ENCODE measurements at places on chromosomes 1 and 21.

- DNase-seq: no peak
These were observed 94.7 kb upstream of the GPR52 start for GRCh38 chr1:174352883-174353608.

DNA sequence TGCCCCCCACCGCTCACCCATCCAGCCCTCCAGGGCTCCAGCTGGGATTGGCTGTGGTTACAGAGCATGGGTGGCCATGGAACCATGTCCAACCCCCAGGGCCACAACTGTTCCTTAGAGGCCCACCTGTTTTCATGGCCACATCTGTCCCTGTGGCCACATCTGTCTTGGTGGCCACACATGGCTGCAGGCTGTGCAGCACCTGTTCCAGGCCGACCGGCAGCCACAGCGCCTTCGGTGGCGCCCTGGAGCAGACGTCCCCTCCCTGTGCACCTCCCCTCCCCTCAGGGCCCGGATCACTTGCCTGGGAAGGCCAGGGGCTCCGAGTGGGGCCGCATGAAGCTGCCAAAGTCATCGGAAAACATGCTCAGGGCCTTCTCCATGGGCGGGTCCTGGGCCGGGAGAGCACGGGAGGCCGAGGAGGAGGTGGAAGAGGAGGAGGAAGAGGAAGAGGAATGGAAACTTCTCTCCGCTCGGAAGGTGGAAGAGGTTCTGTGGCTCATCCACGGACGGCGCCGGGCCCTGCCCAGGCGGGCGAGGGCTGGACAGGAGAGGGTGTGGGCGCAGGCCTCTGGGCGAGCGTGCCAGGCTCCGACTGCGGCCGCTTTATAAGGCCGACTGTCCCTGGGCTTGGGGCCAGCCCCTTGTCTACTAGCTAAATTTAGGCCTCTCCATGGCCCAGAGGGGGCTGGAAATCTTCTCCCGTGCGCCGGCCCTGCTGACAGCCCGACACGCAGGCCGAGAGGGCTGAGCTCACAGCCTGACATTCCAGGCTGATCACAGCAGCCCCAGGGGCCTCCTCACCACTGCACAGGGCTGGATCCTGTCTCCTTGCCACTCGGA lies at the start of gene HSPB7:
Gene HSPB7 (minus strand): TSS at position 583 of the 843 bp plus-strand sequence. CDS start 80 bp downstream, at position 503.
- peak; percentile 76 for DNase-seq

- no peak for DNase-seq
These were observed 11.9 kb downstream of the RGS8 start for GRCh38 chr1:182672487-182672836.

DNA sequence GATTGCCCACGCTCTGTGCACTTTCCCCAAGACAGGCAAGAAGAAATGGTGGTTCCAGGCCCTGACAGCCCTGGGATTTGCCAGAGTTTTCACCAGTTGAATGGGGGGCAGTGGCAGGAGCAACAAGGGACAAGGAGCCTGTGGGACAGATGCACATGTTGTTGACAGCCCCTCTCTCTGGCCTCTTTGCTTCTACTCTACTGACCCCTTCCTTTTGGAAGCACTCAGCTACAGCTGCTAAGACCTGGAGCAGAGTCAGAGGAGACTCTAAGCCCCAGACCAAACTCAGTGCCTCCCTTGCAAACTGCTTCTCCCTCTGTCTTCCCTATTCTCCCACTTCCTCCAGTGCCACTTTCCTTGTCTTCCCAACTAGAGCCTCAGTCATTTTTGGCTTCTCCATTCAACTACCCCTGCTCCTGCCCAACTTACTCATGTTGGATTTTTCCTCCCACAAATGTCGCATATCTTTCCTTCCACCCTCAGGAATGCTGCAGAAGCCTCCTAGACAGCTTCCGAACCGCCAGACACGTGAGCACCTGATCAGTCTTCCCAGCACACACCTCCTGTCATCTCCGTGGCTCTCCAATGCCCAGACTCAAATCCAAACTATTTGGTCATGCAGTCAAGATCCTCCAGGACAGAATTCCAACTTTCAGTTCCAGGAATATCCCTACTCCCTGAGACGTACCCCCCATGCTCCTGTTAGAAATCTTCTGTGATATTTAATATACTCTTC lies 9.1 kb downstream of the INKA2 start:
- DNase-seq: peak; percentile 29

DNA sequence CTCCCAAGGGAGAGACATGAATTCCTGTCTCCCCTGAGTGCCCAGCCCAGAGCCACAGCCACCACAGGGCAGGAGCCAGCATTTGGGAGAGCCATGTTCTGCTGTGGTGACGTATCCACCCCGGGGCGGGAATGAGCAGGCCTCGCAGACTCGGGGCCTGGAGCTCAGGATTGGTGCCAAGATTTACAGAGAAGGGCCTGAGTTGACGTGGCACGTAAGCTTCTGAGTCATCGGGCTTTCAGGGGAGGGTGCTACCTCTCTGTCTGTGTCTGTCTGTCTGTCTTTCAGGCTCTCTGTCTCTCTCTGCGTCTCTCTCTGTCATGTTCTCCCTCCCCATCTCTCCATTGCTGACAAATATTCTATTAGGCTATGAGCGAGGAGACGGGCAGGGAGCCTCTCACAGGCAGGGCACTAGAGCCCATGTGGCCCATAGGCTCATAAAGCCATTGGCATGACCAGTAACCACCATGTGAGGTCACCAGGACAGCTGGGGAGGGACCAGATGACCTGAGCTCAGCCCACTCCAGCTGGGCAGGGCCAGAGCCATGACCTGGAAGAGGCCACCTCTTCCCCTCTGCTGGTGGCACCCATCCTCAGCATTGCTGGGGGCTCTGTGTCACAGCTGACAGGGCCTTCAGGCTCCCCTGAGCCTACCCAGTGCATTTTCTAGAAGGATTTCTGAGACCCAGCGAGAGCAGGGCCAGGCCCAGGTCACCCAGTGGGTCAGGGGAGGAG lies 300.0 kb upstream of the VAMP3 start:
- peak; percentile 99 for DNase-seq

- no peak for DNase-seq
These were observed 9.8 kb downstream of the ERI3 start for GRCh38 chr1:44345187-44345775.

DNA sequence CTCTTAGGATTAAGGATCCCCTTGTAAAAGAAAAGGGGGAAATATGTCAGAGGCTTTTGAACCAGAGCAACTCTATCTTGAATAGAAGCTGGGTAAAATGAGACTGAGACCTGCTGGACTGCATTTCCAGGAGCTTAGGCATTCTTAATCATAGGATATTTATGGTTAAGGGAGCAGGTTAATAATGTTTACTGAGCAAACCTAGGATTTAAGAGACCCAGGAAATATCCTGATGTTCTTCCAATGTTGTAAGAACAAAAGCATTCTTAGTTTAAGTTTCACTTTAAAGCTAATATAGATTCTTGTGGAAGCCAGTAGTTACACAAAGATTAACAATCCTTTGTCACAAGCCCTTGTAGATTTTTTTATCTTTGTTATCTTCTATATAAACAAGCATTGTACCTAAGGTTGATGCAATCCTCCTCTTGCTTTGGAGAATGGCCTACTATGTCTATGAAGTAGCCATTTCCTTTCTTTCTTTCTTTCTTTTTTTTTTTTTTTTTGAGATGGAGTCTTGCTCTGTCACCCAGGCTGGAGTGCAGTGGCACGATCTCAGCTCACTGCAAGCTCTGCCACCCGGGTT lies 570.2 kb upstream of the BEND5 start:
- DNase-seq: no peak

DNA sequence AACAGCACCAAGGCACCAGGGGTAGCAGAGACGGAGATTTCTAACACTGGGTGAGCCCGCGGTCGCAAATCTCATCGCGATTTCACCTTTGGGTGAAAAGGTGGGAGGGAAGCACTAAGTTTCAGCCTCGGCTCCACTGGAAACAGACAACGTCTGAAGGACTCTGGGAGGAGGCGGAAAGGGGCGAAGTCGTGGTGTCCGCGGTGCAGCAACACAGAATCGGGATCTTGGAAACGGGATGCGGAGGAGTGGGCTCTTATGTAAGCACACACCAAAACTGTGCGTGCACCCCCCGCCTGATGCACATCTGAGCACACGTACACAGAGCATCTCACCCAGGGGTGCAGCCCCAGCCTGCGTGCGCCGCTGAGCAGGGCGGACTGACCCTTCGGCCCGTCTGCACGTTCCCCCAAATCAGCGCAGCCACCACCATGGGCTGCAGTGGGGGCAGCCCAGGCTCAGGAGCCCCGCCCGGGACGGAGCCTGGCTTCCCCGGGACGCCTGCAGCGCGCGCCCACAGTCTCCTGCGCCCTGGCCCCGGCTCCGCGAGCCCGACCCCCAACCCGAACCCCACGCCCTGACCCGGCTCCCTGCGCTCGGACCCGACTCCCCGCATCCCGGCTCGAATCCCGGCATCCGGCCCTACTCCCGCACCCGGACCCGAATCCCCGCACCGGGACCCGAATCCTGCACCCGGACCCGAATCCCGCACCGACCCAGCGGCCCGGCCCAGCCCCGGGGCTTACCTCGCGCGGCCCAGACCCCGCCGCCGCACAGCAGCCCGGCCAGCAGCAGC lies 670 bp downstream of the CLSTN1 start:
- no peak for DNase-seq

DNA sequence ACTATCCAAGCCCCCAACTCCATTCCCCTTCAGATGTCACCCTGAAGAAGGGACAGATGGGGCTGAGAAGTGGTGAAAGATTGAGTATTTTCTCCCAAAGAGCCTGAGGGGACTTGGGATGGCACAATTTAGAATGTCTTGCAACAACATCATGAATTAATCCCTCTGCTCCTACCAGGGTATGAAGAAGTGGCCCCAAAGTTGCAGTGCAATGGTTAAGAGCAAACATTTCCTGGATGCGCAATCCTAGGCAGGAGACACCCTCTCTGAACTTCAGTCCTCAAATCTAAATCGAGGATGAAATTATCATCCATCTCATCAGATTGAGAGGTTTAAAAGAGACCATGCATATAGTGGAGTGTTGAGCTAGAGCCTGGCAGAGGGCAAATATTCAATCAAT lies 28.6 kb upstream of the CITED4 start:
- DNase-seq: no peak

DNA sequence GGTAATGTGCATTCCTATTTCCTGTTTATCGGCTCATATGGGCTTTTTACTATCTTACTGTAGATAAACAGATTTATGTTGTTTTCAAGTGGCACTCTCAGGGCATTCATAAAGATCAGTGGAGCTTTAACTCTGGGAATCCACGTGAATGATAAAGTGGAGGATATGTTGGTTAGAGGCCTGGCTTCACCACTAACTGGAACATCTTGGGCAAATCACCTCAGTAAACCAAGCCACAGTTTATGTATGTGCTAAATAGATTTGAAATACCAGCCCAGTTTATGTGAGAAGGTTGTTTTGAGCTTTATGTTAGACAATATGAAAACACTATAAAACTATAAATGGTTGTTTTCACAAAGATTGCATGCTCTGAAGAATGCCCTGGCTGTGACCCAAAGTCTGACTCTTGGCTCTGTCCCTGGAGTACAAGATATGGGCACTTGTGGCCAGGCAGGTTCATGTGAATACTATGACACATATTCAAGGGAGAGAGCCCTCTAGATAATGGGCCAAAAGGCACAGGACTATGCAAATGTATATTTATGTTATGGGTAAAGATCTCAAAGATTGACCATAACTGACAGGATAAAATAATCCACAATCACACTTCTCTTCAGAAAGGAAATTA lies 36.7 kb downstream of the FAM163A start:
- DNase-seq: no peak

DNA sequence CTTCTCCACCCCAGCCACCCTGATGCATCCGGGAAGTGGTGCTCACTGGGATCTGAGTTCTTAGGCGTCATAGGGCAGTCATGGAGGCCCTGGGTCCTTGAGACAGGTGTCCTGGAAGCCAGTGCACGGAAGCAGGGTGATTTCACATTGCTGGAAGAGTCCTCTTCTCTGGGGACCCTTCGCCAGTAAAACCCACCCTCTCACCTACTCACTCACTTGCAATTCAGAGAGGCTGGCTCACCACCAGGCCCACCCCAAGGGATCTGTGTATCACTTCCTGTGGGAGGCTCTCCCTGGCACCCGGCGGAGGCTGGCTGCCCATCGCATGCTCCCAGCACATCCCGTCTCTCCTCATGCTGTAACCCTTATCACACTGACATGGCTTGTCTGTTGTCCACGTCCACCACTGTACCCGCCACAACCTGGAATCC lies 40.2 kb upstream of the EPS8L3 start:
- DNase-seq: peak; percentile 36

- DNase-seq: no peak
These were observed 934.7 kb downstream of the PLA2G4A start for GRCh38 chr1:187763465-187763864.

Data from fibroblast of skin of right biceps (primary cell).